Activated CD4-positive, alpha-beta T cell treated with anti-CD3 and anti-CD28 coated beads, Interleukin-2, Interleukin-4, amounts not matched to agents 100 ng/mL and 50 ng/mL, durations not matched to agents 16 hours and 8 hours (primary cell): ENCODE measurements at places on chromosomes 5 and 9.
A peak's percentile ranks its signal among the peaks of the same experiment; 100 is the strongest.

- no peak for DNase-seq
Observed at GRCh38 chr5:6570530-6570929, 62.3 kb downstream of the NSUN2 start.

- no peak for DNase-seq
Observed at GRCh38 chr5:59767681-59768151, 125.8 kb downstream of the PDE4D start.

- no peak for DNase-seq
Observed at GRCh38 chr5:78907255-78907891, 77.7 kb downstream of the ARSB start.

DNA sequence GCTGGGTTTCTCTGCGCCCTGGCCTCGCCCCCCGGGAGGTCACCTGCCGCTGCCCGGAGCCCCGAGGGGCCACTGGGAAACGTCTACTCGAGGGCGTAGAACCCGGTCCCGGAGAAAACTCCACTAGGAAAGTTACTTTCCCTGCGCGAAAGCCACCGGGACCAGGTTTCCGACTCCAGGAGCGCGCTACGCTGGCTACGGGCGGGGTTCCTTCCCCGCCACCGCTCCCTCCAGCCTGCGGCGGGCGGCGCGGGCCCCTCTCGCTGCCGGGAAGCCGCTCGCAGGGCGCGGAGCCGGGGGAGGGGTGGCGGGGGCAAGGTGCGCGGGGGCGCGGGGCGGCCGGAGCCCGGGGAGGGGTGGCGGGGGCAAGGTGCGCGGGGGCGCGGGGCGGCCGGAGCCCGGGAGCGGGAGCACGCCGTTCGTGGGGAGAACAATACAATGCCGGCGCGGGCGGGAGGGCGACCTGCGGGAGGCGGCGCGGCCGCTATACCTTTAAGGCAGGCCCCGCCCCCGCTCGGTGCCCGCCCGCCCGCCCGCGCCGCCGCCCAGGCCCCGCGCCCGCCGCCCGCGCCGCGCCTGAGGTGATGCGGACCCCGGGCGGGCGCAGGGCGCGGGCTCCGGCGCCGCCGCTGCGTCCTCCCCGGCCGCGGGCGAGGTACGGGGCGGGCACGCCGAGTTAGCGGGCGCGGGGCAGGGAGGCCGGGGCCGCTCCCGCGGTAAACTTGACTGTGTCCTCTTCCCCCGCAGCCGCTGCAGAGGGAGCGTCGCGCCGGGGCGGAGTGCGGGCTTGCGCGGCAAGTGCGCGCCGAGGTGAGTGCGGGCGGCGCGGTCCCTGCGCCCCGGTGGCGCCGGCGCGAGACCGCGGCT lies 278.1 kb downstream of the AOPEP start:
- DNase-seq: peak; percentile 11

- DNase-seq: no peak
Observed at GRCh38 chr5:171010816-171011215, 149.0 kb downstream of the RANBP17 start.

GRCh38 chr9:136584401-136584932 lies 38.6 kb upstream of the NOTCH1 start:
- no peak for DNase-seq

DNA sequence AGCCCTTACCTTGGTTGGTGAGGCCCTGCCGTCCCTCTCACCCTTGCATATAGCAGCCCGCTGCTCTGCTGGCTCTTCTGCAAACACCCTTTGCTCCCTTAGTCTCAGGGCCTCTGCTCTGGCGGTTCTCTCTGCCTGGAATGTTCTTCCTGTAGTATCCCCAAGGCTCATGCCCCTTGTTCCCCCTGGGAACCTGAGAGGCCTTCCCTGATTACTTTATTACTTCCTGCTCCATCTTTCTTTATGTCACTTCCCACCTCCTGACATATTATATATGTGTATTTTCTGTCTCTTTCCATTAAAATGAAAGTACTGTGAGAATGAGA lies 73.9 kb upstream of the SPRY4 start:
- DNase-seq: no peak

DNA sequence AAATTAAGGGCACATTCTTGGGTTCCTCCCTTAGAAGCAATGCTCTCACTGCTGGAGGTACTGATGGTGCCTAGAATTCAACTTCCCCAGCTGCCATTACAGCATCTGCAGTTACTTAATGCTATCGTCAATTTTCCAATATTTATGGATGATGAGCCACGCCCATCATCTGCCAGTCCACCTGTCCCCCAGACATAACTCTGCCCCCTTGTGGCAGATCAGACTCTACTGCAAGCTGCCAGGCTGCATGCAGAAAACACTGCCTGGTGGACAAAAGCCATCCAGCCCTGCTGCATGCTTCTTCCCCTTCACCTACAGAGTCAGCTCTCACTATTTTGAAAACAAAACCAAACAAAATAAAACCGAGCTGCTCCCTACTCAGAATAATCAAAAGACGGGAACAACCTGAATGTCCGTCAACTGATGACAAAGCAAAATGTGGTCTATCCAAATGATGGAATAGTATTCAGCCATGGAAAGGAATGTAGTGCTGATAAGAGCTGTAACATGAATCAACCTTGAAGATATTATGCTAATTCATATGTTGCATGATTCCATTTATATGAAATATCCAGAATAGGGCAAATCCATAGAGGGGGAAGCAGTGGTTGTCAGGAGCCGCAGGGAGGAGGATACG lies 66.4 kb downstream of the RETREG1 start:
- peak; percentile 53 for DNase-seq

GRCh38 chr5:106121972-106122605 lies 1548.6 kb downstream of the EFNA5 start:
- peak; percentile 16 for DNase-seq

DNA sequence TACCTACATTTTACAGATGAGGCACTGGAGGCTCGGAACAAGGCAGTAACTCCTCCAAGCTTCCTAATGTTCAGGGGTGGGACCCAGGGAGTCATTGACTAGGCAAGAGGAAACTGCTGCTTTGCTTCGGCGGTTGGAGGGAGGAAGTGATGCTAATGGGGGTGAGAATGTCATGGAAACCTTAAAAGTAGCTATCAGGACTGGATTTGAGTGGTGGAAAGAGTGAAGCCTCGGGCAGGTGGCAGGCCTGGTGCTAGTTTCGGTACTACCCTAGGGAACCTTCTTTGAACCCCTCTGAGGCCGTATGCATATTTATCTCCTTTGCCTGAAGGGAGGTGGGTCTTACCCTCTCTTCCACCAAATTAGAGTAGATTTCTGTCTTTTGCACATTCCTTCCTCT lies 1.6 kb downstream of the BSPRY start:
- DNase-seq: peak; percentile 70

- DNase-seq: no peak
Observed at GRCh38 chr5:134038138-134038537, 33.4 kb upstream of the VDAC1 start.

DNA sequence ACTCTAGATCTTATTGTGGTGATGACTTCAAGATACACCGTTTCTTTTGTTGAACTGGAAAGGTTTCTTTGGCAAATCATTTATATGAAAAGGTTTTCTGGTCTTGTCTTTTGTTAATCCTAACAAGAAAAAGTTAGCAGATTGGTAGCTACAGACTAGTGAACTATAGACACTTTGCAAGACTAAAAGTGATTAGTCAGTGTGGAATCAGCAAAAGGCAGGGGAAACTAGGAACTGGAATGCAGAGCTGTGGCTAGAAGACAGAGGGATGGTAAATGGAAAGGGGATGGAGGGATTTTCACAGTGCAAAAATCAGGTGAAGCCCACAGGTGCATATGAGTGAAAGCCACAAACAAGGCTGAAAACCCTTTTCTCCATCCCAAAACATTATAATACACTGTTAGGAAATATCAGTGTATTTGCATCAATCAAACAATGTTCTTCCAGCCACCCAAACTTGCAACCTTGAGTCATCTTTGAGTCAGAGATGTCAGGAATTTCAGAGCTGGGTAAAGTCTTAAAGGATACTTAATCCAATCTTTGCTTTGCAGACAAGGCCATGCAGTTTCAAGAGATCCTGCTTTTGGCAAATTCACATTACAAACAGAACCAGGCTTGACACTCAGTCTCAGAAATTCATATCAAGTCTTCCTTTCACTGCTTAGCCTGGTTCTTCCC lies 52.7 kb downstream of the PLK2 start:
- no peak for DNase-seq
